Cardiac muscle cell (in vitro differentiated cells and primary cell): ENCODE measurements at places on chromosomes 3 and 15. TPM values are rescaled to one million over a fixed set of nuclear protein-coding genes. Genes with fewer than 3 reads are reported as not detected.

The SEC62 gene
- 18.9 and 26.7 TPM in 2 replicates for total RNA-seq

GRCh38 chr3:114214542-114215341, 22.6 kb downstream of the ZNF80 start:
- H3K4me1 ChIP-seq = no peaks in the 10 kb centered on the region
- H3K4me3 ChIP-seq = no peak overlapping the region
- H3K36me3 ChIP-seq = no peaks in the 10 kb centered on the region
- no peak for DNase-seq

The FAM81A gene
- total RNA-seq = 1.8 and 3.2 TPM in 2 replicates

GRCh38 chr3:114332342-114333179, 38.7 kb downstream of the TIGIT start:
- H3K4me3 ChIP-seq = no peak overlapping the region
- no peaks in the 10 kb centered on the region for H3K36me3 ChIP-seq
- no peaks in the 10 kb centered on the region for H3K4me1 ChIP-seq
- no peak overlapping the region for H3K27ac ChIP-seq
- no peak for DNase-seq

DNA sequence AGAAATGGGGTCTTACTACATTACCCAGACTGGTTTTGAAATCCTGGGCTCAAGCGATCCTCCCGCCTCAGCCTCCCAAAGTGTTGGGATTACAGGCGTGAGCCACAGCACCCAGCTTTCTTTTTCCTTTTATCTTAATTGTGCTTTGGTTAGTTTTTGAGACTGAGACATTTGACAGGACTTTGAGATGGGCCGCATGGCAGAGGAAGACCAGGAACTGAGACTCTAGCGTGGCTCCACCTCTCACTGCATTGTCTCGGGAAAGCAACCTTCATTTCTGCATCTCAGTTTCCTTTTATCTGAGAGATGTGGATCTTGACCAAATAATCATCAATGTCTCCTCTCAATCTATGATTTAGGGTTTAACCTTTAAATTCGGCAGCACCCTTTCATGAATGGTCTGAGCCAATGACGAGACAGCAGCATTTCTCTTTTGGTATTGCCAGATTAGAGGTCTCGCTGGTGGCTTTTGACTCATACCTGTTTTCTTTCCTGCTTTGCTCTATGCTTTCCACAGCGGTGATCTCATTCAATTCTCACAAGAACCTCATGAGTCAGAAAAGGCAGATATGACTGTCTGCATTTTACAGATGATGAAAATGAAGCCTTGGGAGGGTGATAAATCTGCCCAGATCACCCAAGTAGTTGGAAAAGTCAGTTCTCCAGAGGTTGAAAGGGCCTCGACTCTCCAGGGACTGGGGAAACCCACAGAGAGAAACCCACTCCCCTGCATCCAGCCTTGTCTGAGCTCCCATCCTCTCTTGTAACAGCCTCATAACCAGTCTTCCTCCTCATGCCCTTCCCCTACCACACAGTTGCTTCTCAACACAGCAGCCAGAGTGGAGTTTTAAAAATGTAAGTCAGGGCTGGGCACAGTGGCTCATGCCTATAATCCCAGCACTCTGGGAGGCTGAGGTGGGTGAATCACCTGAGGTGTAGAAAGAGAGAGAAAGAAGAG, 84.8 kb upstream of the FOXB1 start:
- H3K27ac ChIP-seq = no peak overlapping the region
- no peak for DNase-seq
- no peak overlapping the region for H3K4me3 ChIP-seq
- H3K4me1 ChIP-seq = no peaks in the 10 kb centered on the region
